ELR (cell line): ENCODE measurements at places on chromosomes 3 and 15.

DNA sequence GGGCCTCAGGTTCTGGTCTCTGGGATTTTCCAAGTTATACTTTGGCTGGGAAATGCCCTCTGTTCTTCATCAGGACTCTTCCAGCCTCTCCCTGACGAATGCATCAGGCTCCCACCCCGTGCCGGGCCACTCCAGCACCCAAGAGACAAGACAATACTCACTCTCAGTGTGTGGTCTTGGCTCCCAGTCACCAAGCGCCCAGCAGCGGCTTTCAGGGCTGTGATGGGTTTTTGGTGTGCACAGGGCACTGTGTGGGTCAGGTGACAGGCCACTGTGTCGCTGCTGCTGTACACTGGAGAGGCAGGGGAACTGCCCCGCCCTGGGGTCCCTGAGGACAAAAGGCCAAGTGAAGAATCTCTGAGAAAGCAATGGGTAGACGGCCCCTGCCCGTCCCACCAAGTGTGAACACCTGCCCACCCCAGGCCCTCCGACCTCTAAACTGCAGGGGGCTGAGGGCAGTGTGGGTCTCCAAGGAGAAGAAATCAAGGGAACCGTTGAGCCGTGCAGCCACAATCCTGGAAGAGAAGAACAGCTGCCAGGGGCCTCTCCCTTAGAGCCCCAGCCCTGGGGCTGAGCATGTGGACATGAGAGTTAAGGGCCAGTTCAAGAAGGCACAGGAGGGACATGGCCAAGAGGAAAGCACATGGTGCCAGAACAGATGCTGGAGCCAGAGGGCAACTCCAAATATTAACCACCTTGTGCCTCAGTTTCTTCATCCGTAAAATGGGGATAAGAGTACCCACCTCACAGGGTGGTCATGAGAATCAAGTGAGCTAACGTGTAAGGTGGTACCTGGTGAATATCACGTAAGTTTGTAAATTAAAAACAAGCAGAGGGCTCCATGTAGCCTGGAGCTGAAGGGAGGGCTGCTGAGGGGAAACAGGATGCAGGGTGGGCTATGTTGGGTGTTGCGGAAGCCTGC, 34.1 kb downstream of the PTPN23 start:
- DNase-seq = no peak

DNA sequence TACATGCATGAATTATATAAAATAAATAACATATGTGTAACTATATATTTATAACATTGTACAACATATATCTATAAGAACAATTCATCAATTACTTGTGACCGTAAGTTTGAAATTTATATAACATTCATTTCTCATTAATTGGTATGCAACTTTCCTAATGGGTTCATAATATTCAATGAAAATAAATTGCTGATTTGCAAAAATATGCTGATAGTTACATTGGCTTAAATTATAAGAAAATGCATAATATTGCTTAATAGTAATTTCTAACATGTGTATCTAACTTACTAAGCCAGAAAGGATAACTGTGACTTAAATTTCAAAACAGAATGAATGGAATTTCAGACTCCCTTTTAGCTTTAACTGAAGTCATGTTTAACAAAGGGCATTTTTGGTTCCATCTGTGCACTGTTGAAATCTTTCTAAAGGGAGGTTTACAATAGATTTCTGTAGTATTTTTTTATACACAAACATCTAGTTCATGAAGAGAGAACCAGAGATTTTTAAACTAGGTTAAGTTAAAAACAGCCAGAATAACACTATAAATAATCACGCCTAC, 310.9 kb downstream of the TBC1D5 start:
- DNase-seq = no peak

- peak; percentile 79 for DNase-seq
Measured at GRCh38 chr3:129690406-129690805, 83.9 kb upstream of the PLXND1 start.

DNA sequence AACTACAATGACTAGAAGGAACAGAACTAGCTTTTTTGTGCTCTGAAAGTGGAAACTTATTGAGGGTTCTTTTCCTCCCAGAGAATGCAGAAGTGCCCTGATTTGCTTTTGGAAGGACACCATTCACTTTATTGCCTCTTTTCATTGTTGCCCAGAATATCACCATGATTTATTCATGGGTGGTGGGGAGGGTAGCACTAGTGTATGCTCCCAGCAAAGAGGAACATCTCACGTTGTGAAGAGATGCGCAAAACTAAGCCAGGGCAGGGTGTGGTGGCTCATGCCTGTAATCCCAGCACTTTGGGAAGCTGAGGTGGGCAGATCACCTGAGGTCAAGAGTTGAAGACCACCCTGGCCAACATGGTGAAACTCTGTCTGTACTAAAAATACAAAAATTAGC, 31.4 kb downstream of the FLNB start:
- DNase-seq = no peak

- DNase-seq = peak; percentile 43
Measured at GRCh38 chr3:25831578-25831977, 41.7 kb downstream of the OXSM start.

GRCh38 chr3:112115161-112115739, 17.8 kb downstream of the GCSAM start:
- no peak for DNase-seq

DNA sequence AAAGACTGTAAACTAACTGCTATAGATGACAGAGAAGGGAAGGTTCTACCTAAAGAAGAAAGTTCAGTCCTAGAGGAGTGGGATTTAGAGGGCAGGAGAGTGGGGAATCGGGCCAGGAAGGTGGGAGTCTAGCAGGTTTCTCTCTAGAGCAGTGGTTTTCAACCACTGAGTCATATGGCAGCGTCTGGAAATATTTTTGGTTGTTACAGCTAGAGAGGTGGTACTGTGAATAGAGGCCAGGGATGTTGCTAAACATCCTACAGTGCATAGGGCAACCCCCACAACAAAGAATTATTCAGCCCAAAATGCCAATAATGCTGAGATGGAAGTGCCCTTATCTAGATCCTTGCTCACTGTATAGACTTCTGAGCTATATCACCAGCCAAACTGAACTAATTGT, 28.7 kb downstream of the ATP1B3 start:
- DNase-seq = no peak
